ENCODE measurements at places on chromosomes 4 and X.

- DNase-seq, result no peak
Observed at GRCh38 chr4:148196164-148196563, 246.1 kb downstream of the NR3C2 start.

DNA sequence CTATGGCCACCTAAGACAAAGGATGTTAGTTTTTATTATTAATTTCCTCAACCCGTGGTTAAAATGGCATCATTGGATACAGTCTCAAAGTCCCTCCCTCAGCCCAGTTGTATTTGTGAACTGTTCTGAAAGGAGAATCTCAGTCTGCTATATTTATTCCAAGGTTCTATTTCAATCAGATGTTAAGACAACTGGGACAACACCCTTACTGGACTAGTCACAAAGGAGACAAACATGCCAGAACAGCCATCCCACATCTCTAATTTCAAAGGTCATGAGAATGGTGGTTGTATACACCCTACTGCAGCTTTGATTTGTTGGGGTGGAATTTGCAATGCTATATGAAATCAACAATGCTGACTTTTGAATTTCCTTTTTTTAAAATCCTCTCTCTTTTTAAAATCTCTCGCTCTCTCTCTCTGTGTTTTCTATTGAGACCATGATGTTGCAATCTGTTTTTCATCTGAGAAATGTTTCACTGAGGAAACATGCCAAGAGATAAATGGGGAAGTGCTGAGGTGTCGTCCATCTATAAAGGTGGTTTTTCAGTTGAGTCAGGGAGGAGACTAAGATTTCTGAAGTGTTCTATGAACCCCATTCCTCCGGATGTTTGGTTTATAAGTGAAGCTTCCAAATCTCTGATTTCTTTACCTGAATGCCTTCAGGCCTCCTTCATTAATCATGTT is 201.5 kb upstream of the GATB start:
- DNase-seq, result no peak

DNA sequence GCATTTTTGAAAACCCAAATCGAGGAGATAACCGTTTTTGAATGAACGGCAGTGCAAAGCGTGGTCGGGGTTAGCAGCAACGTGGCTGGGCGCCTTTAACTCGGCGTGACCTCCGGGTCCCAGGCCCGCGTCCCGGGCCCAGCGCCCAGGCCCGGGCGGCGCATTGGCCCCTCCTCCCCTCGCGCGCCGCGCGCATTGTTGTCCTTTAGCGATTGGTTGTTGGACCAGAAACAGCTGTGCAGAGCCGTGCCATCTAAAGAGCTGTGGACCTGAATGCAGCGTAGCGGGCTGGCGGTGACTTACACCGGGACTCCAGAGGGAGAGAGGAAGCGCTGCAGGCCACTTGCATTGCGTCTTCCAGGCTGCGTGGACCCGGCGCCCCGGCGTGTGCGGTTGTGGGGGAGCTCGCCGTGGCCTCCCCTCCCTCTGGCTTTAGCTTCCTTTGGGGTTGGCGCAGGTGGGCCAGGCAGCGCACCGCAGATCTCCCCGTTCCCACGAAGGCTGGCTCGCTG is at the start of gene STOX2:
STOX2 (plus strand) TSS at position 227 of the 512 bp plus-strand sequence. CDS start 1,484 bp downstream, outside the sequence.
- DNase-seq, result peak; percentile 12

GRCh38 chr4:108393890-108394472 is 225.2 kb upstream of the LEF1 start:
- peak; percentile 16 for DNase-seq

DNA sequence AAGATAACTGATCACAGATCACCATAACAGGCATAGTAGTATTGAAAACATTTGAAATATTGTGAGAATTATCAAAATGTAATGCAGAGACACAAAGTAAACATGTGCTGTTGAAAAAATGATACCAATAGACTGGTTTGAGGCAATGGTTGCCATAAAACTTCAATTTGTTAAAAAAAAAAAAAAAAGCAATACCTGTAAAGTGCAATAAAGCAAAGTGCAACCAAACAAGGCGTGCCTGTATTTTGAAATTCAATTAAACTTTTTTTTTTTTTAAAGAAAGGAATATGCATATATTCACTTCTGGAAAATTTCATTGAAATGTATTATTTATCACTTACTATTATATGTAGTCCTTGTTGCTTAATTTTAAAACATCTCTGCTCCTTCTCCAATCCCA is 27.7 kb downstream of the TMEM154 start:
- DNase-seq, result no peak

Data from NCI-H69 (cell line).